ENCODE measurements at places on chromosomes 2 and 18.

- no peak for DNase-seq
These were observed 47.7 kb upstream of the NR4A2 start for GRCh38 chr2:156380117-156380645.

DNA sequence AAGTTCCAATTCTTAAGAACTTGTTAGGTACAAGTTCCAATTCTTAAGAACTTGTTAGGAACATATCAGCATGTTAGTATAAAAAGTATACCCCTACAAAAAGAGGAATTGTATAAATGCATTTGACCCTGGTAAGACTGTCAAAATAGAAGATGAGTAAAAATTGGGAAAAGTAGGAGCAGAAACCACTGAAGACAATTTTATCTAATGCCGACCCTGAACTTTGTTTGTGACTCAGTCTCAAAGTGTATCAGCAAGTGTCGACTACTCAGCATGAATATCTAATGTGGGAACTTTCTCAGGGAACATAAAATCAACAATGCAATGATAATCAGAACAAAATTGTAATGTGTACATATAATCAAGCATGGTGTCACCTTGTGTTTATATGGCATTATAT is 583 bp upstream of the CD226 start:
- no peak for DNase-seq

GRCh38 chr18:44954257-44954656 is 273.6 kb downstream of the SETBP1 start:
- no peak for DNase-seq

GRCh38 chr2:101638181-101638711 is 59.3 kb upstream of the MAP4K4 start:
- no peak for DNase-seq

GRCh38 chr2:231053846-231054245 is 2.8 kb upstream of the PSMD1 start:
- DNase-seq: no peak

DNA sequence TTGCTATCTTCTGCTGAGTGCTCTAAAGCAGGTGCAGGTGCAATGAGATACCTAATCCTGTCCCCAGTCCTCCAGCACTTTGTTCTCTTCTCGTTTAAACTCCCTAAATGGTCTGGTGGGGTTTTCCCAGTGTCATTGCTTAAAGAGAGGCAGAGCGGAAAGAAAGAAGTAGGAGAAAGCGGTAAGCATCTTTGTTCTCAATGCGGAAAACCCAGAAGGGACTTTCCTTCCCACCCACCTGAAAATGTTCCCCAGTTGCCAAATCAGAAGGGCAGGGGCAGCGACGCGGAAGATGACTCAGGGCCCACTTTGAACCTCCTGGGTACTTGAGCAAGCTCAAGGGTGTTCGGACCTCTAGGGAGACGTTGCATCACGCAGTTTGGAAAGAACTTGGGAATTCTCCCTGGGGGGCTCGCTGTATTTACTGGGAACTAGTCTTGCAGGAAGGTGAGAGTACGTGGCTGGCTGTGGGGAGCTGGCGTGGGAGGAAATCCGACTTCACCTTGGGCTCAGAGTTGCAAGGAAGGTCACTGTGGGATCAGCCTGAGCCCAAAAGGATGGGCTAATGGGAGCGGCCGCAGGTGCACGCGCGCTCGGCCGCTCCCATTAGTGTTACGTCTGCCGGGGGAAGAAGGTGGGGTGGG is 589 bp upstream of the SGPP2 start:
- no peak for DNase-seq

DNA sequence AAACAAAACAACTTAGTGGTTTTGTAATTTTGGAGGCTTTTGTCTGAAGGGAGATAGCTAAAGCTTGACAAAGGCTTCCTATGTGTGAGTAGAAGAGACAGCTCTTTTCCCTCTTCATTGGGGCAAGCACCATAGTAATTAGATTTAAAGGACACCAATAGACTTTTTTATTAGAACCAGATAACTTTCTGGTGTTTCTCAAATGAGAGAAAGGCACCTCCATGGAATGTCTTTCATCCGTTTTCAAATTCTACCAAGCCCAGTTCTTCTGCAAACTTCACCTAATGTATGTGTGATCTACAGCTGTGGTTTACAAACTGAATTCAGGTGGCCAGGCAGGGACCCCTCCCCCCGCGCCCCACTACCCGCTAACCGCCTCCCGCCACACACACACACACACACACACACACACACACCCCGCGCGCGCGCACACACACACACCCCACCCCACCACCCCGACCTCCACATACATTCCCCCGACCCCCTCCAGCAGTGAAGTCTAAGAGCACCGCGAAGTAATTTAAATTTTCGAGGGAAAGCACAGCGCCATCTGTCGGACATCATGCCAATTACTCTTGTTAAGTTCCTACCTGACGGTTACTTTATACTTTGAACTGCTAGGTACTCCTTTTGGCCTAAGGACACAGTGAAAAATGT is 31.6 kb upstream of the PPP1R1C start:
- no peak for DNase-seq

GRCh38 chr18:2391470-2391869 is 179.8 kb downstream of the METTL4 start:
- no peak for DNase-seq

DNA sequence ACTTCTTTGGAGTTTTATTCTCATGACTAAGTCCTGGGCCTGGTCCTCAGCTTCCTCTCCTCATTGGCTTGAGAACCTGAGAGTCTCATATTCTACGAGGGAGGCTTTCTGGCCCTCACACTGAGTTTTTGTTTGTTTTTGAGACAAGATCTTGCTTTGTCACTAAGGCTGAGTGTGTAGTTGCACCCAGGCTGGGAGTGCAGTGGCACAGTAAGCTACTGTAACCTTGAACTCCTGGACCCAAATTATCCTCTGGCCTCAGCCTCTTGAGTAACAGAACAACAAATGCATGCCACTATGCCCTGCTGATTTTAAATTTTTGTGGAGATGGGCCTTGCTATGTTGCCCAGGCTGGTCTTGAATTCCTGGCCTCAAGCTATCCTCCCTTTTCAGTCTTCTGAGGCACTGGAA is 22.6 kb downstream of the PRKRA start:
- no peak for DNase-seq

DNA sequence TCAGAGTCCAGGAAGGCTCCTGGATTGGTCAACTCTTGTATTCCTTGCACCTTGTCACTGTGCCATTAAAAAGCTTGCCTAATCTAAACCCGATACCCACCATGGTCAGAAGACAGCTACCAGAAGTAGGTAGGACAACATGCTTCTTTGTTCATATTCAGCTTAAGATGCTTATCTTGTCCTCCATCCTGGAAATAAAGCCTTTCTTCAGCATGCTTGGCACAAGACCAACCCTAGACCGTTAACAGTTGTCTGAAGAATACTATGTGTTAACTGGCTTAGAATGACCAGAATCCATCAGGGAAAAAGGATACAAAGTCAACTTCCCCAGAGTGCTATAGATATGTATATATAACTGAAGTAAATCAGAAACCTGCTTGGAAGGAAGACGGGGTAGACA is 193.9 kb downstream of the ZRANB3 start:
- no peak for DNase-seq

- no peak for DNase-seq
These were observed 251.4 kb upstream of the TCF4 start for GRCh38 chr18:55839343-55839742.

- no peak for DNase-seq
These were observed 89.9 kb upstream of the CD226 start for GRCh38 chr18:70037431-70038061.

DNA sequence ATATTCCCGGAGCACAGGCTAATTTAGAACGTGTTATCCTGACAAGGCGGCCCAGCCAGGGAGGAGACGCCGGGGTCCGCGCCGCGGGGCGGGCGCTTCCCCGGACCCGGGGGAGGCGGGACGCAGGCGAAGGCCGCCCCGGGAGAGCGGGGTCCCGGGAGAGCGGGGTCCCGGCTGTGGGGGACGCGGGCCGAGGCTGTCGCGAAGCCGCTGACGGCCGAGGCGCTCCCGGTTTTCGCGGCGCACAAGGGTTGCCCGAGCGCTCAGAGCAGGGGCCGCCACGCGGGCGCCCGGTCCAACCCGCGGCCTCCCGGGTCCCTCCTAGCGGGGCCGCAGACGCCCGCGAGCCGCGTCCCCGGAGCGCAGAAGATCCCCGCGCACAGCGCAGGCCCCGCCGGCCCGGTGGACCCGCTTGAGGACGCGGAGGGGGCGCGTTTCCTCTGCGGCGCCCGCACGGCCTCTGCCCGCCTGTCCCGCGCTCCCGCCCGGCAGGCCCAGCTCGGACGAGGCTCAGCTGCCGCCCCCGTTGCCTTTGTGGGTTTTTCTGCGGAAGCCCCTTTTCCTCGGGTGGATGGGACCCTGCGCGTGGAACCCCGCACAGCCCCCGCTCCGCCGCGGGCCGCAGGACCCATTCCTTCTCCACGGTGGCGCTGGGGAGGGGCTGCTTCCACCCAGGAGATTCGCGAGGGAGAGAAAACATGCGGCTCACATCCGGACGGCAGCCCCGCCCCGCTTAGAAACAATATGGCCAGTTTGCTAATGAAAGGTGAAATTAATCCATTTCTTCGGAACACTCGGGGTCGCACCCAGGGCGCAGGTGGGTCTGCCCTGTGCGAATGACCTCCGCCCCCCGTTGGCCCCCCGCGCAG is 9.6 kb upstream of the KCNG2 start:
- DNase-seq: no peak
